ENCODE measurements at places on chromosomes 6 and 20.
A peak's percentile ranks its signal among the peaks of the same experiment; 100 is the strongest.

GRCh38 chr20:58684291-58684690 is 8.3 kb upstream of the NPEPL1 start:
- DNase-seq, result no peak

GRCh38 chr6:32075781-32076180 is 33.4 kb downstream of the TNXB start:
- peak; percentile 58 for DNase-seq

- no peak for DNase-seq
These were observed 142.5 kb upstream of the ARG1 start for GRCh38 chr6:131430531-131430930.

DNA sequence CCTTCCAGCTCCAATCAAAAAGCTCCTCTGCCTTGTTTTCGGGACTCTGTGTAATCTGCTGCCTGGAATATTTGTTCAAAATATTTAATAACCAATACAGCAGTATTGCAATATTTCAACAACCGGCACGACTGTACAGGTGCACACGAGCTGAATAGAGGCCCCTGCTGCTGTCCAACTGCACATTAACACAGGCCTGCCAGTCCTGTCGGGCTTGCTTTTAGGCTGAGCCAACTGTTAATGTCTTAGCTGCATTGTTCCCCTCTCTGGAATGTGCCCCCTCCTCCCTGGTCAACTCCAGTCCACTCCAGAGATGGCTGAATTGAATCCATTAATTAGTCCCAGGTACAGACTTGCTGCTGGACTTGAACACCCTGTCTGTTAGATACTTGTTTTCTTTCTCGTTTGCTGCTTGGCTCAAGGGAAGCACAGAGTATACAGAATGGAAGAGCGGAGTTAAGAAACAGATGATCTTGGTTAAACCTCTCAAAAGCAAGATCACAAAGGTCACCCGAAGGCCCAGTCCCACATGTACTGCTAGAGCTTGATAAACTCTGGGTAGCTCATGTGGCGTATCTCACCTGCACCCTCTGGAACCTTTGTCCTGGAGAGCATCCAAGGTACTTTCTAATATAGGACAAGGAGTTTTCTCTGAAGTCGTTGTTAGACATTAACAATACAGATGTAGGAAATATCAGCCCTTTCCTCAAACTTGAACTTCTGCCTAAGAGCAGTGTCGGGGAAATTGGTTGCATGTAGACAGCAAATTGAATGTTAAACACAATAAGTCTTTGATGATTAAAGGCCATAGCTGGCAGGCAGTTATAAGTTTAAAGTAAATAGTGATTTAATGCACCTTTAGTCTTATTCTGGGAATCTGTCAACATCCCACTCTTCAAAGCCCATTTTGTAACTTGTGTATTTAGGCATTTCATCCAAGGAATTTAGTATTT is 31.9 kb downstream of the SHLD1 start:
- DNase-seq, result no peak

DNA sequence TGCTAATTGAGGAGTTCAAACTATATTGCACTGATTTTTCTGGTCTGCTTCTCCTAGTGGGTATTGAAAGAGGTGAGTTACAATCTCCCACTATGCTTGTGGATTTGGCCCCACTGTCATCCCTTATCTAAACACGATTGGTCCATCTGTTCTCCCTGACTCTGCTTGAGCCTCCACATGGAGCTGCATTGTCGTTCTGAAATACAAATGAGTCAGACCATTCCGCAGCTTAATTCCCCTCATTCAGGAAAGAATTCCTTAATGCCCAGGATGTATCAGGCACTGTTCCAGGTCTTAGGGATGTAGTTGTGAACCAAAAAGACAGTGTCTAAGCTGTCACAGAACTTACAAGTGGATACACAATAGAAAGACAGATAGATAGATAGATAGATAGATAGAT is 461.9 kb downstream of the QKI start:
- no peak for DNase-seq

- DNase-seq, result no peak
These were observed 716.2 kb downstream of the EYS start for GRCh38 chr6:64990652-64991304.

GRCh38 chr6:53244958-53245357 is 96.3 kb upstream of the GCM1 start:
- DNase-seq, result no peak

GRCh38 chr6:129663531-129663930 is 46.4 kb downstream of the ARHGAP18 start:
- DNase-seq, result no peak

DNA sequence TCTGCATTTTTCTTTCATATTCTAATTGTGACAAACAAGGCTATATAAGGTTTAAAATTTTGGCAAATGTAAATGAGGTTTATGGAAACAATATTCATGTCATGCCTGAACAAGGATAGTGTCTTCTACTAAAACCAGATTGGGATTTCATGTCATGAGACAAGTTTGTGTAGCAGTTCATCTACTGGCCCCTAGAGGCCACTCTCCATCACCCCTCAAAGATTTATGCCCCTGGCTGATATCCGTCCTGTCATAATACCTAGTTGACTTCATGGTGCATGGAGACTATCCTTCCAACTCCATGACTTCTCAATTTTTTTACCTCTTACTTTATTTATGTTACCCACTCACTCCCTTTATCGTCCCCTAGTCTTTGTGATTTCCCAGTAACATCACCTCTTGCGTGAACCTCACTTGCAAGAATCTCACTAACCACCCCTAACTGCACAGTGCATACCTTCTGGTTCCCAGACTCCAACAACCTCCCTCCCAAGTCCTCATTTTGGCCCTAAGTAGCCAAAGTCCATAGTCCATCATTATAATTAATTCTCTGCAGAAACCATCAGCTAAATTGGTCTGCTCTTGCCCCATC is 179.8 kb downstream of the TASP1 start:
- DNase-seq, result peak; percentile 45

GRCh38 chr20:3067139-3068014 is 4.0 kb upstream of the OXT start:
- no peak for DNase-seq

DNA sequence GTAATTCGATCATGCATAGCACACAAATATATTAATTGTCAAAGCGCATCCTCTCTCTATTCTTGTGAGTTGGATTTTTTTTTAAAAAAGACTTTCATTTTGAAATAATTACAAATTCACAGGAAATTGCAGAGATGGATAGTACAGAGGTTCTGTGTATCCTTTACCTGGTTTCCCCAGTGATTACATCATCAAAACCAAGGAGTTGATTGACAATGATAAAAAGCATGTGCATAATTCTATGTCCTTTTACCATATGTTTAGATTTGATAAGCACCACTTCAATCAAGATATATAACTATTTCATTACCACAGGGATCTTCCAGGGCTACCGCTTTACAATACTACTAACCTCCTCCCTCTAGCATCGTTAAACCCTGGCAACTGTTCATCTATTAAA is 40.2 kb downstream of the CCN2 start:
- DNase-seq, result no peak

DNA sequence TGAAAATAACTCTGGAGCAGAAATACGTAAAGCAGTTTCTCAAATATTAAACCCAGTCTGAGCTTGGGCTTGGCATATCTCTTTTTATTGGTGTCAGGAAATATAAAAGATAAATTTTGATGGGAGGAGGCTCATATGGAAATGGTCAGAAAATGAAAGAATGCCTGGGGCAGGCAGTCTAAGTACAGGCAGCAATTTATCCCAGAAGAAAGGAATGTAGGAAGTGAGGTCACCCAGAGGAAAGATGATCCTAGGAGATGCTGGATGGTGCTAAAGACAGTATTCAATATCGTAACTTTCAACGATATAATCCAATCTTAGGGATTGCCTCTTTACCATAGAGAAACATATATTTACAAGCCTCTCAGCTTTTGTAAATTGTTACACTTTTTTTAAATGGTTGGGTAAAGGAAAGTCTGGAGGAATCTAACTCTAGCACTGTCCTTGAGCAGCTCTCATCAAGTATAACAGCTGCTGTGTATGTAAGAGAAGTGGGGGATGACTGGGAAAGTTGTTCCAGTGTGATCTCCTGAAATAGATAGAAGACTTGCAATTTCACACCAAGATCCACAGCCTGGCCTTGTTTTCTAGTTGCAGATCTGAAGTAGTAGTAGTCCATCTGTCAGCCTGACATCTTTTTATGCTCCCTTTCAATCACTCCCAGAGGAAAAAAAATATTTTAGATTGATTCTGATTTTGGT is 256.9 kb upstream of the SASH1 start:
- DNase-seq, result peak; percentile 76

DNA sequence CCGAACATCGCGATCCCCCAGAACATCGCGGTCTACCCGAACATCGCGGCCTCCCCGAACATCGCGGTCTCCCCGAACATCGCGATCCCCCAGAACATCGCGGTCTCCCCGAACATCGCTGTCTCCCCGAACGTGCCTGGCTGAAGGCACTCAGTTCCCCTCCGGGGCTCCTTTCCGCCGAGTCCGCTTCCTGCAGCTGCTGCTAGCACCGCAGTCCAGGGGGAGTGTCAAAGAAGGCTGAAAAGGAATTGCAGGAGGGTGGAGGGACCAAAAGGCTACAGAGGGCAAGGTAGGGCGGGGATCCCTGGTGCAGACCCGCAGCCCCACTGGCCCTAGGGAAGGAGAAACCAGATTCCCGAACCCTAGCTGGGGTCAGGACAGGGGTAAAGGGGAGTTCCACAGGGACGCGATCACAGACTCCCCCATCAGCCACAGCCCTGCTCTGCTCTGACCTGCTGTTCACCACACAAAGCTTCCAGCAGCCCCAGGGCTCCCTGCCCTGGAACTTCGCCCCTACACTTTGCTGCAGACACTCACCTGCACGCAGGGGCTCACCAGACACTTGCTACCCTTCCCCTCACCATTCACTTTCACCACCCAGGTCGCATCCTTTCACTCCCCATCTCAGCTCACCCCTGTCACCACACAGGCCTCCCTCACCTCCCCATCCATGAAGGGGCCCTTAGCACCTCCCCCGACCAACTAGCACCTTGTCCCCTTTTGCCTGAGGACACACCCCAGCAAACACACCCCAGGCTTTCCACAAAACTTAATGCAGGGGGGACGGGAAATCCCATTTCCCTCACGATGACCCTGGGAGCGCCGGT is 1.7 kb downstream of the ULBP1 start:
- no peak for DNase-seq

DNA sequence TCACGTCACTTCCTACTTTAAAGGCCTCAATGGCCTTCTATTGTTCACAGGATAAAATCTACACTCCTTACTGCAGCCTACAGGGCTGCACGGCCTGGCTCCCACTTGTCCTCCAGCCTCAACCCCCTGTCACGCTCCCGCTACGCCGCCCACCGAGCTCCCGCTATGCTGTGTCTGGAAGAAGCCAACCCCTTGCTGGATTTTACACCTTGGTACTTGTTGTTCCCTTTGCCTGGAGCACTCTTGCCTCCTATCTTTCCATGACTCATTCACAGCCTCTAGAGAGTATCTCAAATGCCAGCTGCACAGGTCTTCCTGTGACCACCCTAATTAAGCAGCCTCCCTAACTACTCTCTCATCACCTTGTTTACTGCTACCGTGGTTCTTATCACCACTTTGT is 259.9 kb downstream of the PRKN start:
- DNase-seq, result peak; percentile 15
